ENCODE measurements at places on chromosomes 6 and 20.

DNA sequence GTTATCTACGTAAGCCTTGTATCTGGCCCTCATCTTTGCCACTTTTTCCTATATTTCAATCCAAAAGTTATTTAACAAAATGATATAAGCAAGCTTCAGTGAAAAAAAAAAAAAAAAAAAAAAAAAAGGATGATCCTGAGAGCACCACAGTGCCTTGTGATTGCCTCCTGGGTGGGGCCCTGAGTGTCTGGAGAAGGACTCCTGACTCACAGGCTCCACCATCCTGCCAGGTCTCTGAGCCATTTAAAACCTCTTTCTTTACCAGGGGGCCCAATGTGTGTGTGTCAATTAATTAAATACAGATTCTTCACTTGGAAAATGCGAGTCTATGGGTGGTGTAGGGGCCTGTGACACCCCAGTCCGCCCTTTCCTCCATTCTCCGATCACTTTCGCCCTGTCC is 105.2 kb downstream of the SMOC2 start:
- no peak for DNase-seq

- no peak for DNase-seq
These were observed 69.2 kb downstream of the PLEKHG1 start for GRCh38 chr6:150668900-150669302.

DNA sequence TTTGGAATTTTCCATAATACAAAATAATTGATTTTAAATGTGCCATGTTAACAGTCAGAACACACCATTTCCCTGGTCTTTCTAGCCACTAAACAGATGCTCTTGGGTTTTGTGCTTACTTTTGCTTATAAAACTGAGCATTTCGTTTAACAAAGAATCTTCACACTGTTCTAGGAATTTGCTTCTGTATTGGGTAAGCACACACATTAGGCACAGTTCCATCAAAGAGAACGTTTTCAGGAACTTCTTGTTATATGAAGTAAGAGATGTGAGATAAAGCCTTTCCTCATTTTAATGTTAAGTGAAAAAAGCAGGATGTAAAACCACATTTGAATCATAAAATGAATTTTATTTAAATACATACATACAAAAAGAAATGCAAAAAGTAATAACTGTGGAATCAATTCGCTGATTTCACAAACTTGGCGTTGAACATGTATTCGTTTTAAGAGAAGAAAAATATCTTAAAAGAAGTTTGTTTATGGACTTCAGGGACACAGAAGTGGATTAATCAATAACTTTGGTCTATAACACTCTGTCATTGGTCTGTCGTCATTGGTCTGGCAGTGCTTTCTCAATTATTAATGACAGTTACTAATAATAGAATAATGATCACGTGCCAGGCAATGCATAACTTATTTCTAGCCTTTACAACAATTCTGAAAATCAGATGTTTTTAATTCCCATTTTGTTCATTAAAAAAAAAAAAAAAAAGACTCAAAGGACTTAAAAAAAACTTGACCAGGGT is 199.9 kb upstream of the PRDM1 start:
- DNase-seq: no peak

GRCh38 chr6:35038076-35038475 is 103.1 kb downstream of the TCP11 start:
- no peak for DNase-seq

- peak; percentile 23 for DNase-seq
These were observed at the start of gene PM20D2 for GRCh38 chr6:89145956-89146717. Gene PM20D2, plus strand, starts transcription at chr6:89146055. Its CDS starts 90 bp downstream, at chr6:89146145.

DNA sequence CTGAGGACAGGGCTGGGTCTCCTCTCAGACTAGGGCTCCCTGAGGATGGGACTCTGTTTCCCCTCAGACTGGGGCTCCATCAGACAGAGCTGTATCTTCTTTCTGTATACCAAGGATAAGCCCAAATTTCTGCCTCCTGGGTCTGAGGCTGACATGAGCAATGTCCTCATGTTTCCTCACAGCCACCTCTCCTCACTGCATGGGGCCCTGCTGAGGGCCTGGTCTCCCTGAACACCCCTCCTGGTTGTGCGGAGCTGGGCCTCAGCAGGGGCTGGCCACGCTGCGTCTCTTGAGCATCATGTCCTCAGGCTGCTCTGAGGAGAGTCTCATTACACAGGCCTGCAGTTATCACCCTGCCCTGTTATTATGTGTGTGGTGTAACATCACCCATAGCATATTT is 144.6 kb downstream of the LRFN2 start:
- DNase-seq: no peak

GRCh38 chr20:37611346-37611745 is 82.5 kb upstream of the CTNNBL1 start:
- no peak for DNase-seq

GRCh38 chr6:72524011-72524645 is 97.7 kb upstream of the KCNQ5 start:
- DNase-seq: no peak

DNA sequence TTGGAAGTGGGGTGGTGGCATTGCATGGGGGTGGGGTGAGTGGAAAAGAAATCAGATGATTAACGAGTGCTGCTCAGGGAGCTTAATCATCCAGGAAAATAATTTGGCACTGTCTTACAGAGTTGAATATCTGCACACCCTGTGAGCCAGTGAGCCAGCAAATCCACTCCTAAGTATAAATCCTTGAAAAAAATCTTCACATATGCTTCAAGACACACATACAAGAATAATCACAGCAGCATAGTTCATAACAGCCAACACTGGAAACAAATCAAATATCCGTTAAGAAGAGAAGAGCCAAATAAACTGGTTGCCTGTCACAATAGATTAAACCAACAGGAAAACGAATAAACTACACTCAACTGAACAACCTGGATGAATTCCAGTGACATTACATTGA is 62.8 kb downstream of the SAMD3 start:
- no peak for DNase-seq

GRCh38 chr20:53949319-53949839 is 121.0 kb downstream of the BCAS1 start:
- peak; percentile 89 for DNase-seq

DNA sequence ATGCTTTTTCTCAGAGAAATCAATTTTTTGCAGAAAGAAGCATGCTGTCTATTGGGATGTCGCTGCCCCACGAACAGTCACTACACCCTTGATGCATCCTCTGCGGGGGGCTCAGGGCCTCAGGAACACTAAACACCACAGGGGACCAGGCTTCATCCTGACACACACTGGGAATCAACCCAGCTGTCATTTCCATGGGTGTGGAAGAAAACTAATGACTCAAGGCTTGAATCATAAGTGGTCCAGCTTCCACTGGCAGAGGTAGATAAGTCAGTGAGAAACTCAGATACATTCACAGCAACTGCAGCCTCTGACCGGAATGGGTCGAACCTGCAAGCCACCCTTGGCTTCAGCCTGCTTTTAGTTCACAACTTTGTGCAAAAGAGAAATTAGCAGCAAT is 81.3 kb upstream of the SPTLC3 start:
- DNase-seq: peak; percentile 50

DNA sequence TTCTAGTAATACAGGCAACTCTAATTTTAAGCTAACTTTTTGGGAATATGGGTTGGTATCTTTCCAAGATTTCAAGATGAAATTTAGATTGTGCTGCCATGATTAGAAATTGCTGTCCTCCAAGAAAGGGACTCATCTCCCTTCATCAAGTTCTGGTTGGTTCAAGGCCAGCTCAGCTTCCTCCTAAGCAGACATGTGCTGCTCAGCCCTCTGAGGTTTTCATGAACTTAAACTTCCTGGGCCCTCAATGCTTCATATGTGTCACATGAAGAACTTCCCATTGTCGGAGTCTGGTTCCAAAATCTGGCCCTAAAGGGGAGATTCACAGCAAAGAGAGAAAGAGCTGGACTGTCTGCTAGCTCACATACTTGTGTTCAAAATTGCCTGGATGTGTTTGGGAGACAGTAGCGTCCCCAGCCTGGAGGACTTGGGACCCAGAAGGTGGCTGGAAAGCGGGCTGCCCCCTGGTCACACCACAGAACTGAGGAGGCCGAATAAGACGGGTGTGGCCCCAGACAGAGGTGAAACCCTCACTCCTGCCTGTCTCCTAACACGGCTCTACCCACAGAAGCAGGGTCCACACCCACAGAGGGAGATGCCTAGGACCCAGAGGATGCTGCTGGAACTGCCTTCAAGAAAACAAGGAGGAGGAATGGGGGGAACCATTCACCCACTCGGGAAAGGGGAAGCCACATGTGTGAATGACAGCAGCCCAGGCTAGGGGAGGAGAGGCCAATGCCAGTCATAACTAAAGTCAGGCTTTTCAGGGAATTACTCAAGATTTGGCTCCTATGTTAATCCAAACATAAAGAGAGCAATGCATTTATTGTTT is 54.3 kb upstream of the GPR31 start:
- no peak for DNase-seq

All from HCEC 1CT (cell line).